ENCODE measurements at places on chromosomes 3 and 15. TPM values are rescaled to one million over a fixed set of nuclear protein-coding genes. Genes with fewer than 3 reads are reported as not detected.

DNASE1L3 gene
- 35.6 TPM for total RNA-seq

TAGLN3 gene
- not detected for total RNA-seq

FSIP1 gene
- total RNA-seq, result 0.26 TPM

ZNF80 gene
- total RNA-seq, result 0.10 TPM

SNTN gene
- total RNA-seq, result 6.3 TPM

BRK1 gene
- 70.9 TPM for total RNA-seq

BNIP2 gene
- 174 TPM for total RNA-seq

TPRG1 gene
- 12.8 TPM for total RNA-seq

ADAMTS17 gene
- 3.2 TPM for total RNA-seq

EXD1 gene
- 0.09 TPM for total RNA-seq

SLC22A13 gene
- total RNA-seq, result 0.27 TPM

ATP13A5 gene
- 0.66 TPM for total RNA-seq

ZNF860 gene
- not detected for total RNA-seq

PPP2R3A gene
- total RNA-seq, result 35.6 TPM

MYO1E gene
- total RNA-seq, result 61.7 TPM

TMEM89 gene
- total RNA-seq, result not detected

ZBED2 gene
- total RNA-seq, result 28.5 TPM

SLC24A5 gene
- not detected for total RNA-seq

CCR3 gene
- 0.13 TPM for total RNA-seq

DRD3 gene
- total RNA-seq, result not detected

AADACL2 gene
- not detected for total RNA-seq

TTLL13 gene
- not detected for total RNA-seq

ADCY5 gene
- total RNA-seq, result 23.0 TPM

ASB14 gene
- 1.2 TPM for total RNA-seq

PCOLCE2 gene
- total RNA-seq, result 9.4 TPM

GABRB3 gene
- 2.2 TPM for total RNA-seq

PLS1 gene
- 15.4 TPM for total RNA-seq

ESYT3 gene
- 52.4 TPM for total RNA-seq

XCR1 gene
- not detected for total RNA-seq

RLBP1 gene
- not detected for total RNA-seq
